ENCODE measurements at places on chromosomes 7 and 10. TPM values are rescaled to one million over a fixed set of nuclear protein-coding genes. Genes with fewer than 3 reads are reported as not detected.

PCLO gene
- total RNA-seq, result 8.1 TPM

DNA sequence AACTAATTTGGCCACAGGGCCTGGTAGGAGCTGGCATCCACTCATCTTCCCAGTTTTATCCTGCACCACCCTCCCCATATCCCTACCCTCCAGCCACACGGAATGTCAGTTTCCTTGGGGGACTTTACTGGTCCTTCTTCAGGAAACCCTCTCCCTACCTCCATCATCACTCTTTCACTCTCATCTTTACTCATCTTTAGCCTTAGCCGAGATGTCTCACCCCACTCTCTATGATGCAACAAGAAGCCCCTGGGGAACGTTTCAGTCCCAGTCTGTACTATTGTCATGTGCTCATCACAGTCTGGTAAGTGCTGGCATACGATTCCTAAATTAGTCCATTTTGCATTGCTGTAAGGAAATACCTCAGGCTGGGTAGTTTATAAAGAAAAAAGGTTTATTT, 34.9 kb upstream of the TMEM248 start:
- DNase-seq, result no peak

DNA sequence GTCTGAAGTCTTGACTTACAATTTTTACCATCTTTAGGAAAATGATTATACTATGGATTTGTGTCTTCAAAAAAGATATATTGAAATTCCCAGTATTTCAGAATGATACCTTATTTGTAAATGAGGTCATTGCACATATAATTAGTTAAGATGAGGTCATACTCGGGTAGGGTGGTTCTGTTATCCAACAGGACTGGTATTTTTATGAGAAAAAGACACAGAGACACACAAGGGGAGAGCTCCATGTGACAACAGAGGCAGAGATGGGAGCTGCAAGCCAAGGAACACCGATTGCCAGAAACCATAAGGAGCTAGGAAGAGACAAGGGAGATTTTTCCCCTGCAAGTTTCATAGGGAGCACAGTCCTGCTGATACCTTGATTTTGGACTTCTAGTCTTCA, 356.9 kb downstream of the ARL4A start:
- no peak for DNase-seq

DNA sequence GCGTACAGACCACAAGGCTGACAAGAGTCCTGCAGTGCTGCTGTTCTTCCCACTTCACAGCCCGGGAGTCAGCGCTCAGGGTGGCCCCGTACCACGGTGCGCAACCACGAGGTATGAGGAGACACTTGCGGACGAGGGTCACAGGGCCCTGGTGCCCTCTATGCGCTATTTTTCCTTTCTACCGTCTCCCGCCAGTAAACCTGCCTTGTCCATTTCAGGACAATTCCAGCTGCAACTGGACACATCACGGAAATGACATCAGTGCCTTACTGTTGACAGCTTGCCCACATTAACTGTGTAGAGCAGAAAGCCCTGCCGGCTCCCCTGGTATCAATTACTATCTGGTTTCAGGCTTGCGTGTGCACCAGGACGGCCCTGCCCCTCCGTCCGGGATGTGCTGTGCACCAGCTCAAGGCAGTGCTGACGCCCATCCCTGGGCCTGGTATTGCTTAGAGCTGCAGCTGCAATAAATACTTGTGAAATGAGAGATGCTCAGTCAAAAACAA, 65.1 kb downstream of the ZRANB1 start:
- peak; percentile 52 for DNase-seq

DNA sequence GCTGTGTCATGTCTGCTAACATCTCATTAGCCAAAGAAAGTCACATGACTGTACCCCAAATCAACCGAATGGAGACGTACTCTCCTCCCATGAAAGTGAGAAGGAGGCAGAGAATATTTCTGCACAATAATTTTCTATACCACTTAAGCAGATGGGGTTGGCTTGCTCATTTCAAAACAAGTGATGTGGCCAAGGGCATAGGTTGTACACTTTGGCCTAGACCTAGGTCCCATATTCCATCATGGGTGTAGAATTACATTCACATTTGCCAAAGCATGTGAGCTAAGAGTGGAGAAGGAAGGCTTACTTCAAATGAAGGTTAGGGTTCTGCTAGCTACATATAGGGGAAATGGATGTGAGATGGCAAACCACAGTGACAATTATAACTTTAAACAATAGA, 83.0 kb downstream of the ZNF365 start:
- no peak for DNase-seq

ITPRID1 gene
- total RNA-seq, result not detected

DNA sequence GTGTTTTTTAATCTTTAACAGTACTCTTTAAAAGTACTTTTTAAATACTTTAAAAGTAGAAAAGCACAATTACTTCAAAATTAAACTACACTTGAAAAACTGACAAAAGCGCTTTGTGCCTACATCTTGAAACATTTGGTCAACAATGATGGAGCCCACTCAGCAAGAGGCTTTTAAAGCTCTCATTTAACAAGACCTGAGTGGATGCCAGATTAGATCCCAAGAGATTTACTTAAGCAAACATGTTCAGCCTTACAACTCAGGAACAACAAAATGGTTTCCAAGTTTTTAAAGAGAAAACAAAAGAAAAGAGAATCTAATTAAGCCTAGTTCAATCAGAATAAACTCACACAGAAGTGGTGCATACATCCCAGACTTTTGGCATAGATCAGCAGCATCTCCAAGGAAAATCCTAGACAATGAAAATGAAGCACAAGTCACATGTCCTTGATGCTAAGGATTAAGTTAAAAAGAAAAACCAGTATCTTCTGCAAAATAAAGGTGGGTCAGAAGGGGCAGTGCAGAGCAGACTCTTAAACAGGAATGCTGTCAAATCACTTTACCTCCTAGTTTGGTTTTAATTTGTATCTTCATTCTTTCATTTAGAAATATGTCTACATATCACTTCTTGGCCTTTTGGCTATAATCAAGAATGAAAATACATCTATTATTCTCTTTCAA, 26.2 kb downstream of the HIBADH start:
- peak; percentile 37 for DNase-seq
